MCF 10A (cell line): ENCODE measurements at places on chromosomes 5 and 9.
A peak's percentile ranks its signal among the peaks of the same experiment; 100 is the strongest.

- DNase-seq, result no peak
These were observed 187.1 kb upstream of the WWC1 start for GRCh38 chr5:168104350-168104749.

GRCh38 chr9:76357555-76357954, 36.7 kb downstream of the RFK start:
- no peak for DNase-seq

GRCh38 chr5:82987188-82987587, 90.0 kb downstream of the TMEM167A start:
- no peak for DNase-seq

GRCh38 chr9:126089789-126090188, 236.8 kb upstream of the MVB12B start:
- no peak for DNase-seq

- no peak for DNase-seq
These were observed 140.9 kb upstream of the GAS1 start for GRCh38 chr9:87088192-87088591.

GRCh38 chr5:138807182-138807581, 54.0 kb downstream of the CTNNA1 start:
- no peak for DNase-seq

GRCh38 chr9:90789862-90790261, 11.8 kb upstream of the SYK start:
- DNase-seq, result no peak

DNA sequence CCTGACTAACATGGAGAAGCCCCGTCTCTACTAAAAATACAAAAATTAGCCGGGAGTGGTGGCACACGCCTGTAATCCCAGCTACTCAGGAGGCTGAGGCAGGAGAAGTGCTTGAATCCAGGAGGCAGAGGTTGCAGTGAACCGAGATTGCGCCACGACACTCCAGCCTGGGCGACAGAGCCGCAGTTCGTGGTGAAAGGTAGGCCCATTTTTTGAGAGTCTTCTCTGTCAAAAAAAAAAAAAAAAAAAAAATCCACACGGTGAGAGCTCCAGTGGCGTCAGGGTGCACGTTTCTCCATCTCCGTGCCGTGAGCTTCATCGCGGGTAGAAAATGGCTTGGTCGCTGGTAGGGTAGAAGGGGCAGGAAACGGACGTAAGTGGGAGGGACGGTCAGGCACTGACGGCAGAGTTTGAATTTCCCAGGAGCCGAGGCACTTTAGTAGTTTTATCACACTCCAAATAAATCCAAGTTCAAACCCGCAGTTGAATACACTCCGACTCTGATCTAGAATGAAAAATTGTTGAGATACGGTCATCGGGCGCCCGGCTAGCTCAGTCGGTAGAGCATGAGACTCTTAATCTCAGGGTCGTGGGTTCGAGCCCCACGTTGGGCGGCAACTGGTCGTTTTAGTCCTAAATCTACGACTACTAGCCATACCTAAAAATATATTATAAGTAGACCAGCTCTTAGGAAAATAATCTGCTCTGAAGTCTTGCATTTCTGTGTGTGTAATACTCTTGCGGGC, 2.4 kb upstream of the TRIM7 start:
- DNase-seq, result peak; percentile 94

GRCh38 chr5:150140830-150141229, 14.8 kb downstream of the PDGFRB start:
- DNase-seq, result no peak
